ENCODE measurements at places on chromosomes 13 and 19. TPM values are rescaled to one million over a fixed set of nuclear protein-coding genes. Genes with fewer than 3 reads are reported as not detected.

Gene C3
- 6.1 TPM for total RNA-seq

Gene ZNF723
- total RNA-seq: not detected

Gene ZNF709
- total RNA-seq: 1.7 TPM

Gene FXYD7
- total RNA-seq: not detected

Gene SYNGR4
- not detected for total RNA-seq

Gene TMEM255B
- total RNA-seq: 64.3 TPM

Gene TEX29
- total RNA-seq: not detected

Gene IFNL2
- not detected for total RNA-seq

Gene HIF3A
- 7.5 TPM for total RNA-seq

Gene BAX
- 208 TPM for total RNA-seq

Gene USP12
- total RNA-seq: 30.9 TPM

Gene AZU1
- total RNA-seq: not detected

Gene ZNF543
- total RNA-seq: 8.3 TPM

Gene IL17D
- 10.6 TPM for total RNA-seq

Gene SYCN
- not detected for total RNA-seq

Data from glomerular endothelial cell (primary cell).